HT1080 (cell line): ENCODE measurements at places on chromosomes 16 and 17.

- DNase-seq, result no peak
These were observed 425.8 kb upstream of the ZFHX3 start for GRCh38 chr16:73473713-73474112.

- no peak for DNase-seq
These were observed 124.4 kb downstream of the CCDC144A start for GRCh38 chr17:16814439-16814838.

- no peak for DNase-seq
These were observed 1.2 kb downstream of the MAF start for GRCh38 chr16:79599256-79599836.

GRCh38 chr17:16882243-16882925 is 89.5 kb downstream of the TNFRSF13B start:
- no peak for DNase-seq

DNA sequence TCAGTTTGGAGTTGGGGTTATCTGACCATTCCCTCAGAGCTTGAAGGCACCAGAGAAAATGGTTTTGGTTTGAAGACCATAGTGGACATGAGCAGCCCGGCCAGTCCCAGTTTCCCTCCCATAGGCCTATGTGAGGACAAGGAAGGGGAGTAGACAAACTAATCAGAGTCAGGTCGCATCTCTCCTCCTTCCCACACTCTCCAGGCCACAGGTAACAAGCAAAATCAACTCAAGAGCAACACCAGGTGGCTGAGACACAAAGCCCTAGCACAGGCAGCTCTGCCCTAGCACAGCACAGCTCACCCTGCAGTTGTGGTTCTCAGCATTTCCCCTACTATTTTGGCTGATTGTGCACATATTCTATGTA is 7.2 kb downstream of the SUPT4H1 start:
- DNase-seq, result no peak

GRCh38 chr17:337022-337420 is 15.6 kb downstream of the RPH3AL start:
- no peak for DNase-seq
